ENCODE measurements at places on chromosomes 6 and 20.

DNA sequence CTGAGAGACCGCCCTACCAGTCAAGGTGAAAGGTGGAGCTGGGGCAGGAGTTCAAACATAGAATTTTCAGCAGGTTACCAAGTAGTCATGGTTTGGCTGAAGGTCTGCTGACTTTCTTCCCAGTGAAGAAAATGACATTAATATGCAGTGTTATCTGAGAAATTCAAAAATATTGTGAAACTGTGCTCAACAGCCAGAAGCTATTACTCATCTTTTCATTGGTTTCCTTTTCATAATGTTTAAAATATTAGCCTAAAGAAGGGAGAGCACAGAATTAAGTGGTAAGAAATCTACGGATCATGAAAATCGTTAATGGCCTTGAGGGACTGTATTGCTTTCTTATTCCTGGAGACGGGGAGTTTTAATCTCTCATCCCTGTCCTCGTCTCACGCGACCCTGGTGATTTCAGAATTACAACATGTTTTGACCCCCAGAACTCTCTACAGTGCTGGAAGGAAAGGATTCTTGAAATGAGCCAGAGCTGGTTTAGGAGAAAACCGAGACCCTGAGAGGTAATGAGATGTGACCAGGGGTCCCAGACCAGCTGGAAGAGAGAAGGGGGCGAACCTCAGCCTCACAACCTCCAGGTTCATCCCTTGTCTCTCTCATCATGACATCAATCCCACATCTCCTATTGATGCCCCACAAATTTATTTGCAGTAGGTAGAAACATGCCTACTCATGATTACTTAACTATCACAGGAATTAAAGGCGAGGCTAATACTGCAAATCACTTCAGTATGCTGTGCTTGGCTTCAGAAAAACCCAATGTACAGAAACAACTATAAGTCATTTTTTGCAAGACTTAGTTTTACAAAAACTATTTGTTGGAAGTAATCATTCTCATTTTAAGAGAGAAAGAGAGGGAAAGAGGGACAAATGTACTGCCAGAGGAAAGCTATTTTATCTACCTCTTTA is 209.5 kb downstream of the FNDC1 start:
- no peak for DNase-seq

DNA sequence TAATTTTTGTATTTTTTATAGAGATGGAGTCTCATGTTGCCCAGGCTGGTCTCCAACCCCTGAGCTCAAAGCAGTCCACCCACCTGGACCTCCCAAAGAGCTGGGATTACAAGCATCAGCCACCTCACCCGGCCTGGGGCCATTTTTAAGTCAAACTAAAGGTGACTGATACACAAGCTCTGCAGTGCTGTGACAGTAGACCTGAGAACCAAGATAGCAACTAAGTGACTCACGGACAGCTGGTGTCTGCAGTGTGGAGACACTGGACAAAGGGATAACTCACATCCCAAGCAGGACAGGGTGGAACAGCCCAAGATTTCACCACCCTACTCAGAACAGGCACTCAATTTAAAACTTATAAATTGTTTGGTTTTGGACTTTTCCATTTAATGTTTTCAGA is 402.5 kb downstream of the CD83 start:
- DNase-seq, result no peak

DNA sequence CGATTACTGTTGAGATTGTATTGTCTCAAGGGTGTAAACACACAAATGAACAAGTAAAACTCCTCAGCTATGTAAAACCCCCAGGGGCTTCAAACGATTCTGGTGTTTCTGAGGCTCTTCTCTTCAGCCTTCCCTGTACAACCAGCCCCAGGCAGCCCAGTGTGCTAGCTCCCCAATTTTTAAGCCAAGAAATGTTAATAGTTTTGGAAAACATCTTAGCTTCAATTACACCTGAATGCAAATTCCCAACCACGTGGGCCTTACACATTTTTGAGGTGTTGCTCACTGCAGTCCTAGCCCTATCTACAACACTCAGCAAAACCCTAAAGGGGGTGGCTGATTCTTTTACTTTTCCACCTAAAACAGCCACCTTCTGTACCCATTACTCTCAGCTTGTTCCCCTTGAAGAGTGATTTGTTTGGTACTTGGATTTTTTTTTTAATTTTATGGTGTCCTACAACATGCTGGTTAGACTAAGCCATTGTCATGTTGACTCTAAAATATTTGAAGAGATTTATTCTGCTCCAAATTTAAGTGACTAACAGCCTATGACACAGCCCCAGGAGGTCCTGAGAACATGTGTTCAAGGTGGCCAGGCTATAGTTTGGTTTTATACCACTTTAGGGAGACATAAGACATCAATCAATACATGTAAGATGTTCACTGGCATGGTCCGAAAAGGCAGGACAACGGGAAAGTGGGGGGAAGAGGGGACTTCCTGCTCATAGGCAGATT is 48.7 kb downstream of the ADAT2 start:
- no peak for DNase-seq

GRCh38 chr6:107185391-107185970 is 70.2 kb upstream of the BEND3 start:
- DNase-seq, result no peak

GRCh38 chr6:76275746-76276145 is 203.3 kb upstream of the IMPG1 start:
- DNase-seq, result no peak

Data from stimulated activated CD4-positive, alpha-beta T cell treated with anti-CD3 and anti-CD28 coated beads, Interleukin-2, amount 100 ng/mL, for 4 hours (primary cell).